ENCODE measurements at places on chromosomes 16 and 17.

- no peak for DNase-seq
Observed at GRCh38 chr16:87416826-87417527, 24.8 kb downstream of the MAP1LC3B start.

GRCh38 chr16:154217-155030 is 2.0 kb downstream of the HBZ start:
- no peak for DNase-seq

- DNase-seq, result no peak
Observed at GRCh38 chr17:29698837-29699236, 76.1 kb upstream of the CORO6 start.

- no peak for DNase-seq
Observed at GRCh38 chr16:17804857-17805256, 334.1 kb upstream of the XYLT1 start.

- no peak for DNase-seq
Observed at GRCh38 chr16:57541754-57542435, 548 bp upstream of the ADGRG5 start.

DNA sequence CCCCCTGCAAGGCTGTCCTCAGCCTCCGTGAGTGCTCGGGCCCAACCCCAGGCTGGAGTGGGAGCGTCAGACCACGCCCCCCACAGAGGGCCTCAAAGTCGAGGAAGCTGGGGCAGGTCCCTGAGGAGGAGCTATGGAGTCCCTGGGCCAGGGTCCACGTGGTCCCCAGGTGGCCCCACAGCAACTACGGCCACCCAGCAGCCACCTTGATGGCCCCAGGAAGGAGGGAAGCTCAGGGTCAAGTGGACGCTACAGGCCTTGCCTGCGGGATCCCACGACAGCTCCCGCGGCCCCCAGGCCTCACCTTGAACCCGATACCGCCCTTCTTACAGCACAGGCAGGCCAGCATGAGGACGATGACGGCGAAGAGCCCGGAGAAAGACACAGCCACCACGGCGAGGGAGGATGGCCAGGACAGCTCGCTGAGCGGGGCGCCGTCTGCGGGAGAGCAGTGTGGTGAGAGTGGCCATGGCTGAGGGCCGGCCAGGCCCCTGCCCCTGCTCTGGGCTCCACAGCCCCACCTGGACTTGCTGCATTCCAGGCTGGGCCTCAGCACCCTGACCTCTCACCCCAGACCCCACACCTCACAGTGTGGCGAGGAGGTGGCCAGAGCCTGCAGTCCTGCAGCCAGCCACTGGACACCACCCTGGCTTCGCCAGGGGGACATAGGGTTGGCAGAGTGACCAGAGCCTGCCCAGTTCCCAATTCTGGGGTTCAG is 31.1 kb upstream of the PVALEF start:
- DNase-seq, result no peak

DNA sequence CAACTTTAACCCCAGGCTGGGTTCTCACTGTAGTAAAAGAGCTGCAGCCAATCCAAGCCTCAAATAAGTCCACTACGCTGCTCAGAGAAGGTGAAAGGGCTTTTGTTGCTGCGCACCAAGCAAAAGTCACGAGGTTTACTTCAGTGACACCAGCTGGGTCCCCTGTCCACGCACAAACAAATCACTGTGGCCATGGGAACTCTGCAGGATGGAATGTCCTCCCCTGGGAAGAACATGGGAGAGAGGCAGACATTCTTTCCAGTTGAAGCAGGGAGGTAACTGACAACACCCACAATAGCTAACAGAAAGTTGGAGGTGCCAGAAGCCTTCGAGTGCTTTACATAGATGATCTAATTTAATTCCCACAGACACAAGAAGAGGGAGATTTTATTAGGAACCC is 181.9 kb downstream of the PMP22 start:
- DNase-seq, result no peak

DNA sequence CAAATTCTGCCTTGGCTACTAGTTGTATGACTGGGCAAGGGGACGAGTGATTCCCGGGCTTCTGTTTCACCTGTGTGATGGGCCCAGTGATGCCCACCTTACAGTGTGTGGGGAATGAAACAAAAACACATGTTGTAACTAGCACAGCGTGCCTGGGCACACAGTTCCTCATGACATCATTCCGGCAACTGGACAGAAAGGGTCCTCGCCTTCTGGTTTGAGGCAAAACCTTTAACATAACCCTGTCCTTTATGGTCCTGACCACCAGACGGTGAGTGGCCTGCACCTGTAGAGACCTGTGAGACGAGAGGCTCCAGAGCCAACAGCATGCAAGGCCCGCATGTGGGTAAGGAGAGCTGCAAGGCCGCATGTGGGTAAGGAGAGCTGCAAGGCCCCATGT is 7.7 kb upstream of the SLC38A8 start:
- DNase-seq, result no peak

DNA sequence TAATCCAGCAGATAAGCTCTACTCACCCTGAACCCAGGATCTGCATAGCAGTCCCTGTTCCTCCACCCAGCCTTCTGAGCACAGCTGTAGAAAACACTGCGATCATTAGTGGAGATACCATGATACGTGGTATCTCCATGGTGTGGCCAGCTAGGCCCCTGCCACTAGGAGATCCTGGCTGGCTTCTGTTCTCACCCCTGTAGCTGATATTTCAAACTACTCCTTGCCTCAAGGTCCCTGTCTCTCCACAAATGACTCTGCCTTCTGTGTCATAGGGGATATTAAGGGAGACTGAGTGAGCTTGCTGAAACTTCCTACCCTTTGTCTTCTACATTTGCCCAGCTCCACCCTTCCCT is 44.3 kb downstream of the ERN1 start:
- DNase-seq, result no peak

DNA sequence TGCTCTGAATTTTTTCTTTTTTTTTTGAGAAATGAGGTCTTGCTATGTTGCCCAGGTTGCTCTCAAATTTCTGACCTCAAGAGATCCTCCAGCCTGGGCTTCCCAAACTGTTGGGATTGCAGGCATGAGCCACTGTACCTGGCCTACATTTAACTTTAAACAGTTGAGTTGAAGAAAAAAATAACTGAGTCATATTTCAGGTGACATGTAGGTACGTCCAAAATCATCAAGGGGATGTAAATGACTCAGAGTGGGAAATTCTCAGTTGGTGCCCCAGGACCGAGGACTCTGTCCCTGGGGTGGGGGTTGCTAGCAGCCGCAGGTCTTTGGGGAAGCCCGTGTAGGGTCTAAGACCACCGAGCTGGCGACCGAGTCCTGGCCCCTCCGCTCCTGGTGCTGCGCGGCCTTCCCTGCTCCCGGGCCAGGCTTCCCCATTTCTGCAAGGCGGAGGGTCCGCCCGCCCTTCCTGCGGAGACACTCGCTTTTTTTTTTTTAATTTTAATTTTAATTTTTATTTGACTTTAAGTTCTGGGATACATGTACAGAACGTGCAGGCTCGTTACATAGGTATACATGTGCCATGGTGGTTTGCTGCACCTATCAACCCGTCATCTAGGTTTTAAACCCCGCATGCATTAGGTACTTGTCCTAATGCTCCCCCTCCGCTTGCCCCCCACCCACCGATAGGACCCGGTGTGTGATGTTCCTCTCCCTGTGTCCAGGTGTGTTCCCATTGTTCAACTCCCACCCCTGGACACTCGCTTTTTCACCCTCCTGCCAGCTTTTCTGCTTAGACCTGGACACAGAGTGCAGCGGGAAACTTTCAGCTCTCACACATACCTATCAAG is 12.7 kb upstream of the N4BP1 start:
- no peak for DNase-seq

GRCh38 chr17:42525221-42525620 is 10.8 kb upstream of the NAGLU start:
- no peak for DNase-seq

DNA sequence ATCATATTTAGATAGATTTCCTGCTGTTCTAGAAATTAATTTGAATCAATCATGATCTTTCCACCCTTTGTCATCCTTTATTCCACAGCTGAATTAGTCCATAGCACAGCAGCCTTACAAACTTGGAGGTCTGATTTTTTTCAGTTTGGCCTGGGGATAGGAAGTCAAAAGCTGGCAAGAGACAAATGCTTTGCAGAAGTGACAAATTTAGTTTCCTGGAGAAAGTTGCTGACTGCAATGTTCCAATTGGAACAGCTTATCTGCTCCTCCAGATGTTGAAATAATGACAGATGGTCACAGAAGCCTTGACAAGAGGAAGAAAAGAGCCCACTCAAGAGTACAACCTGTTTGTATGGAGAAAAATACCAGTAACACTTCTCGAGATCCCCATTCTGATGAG is 1276.1 kb upstream of the CDH8 start:
- no peak for DNase-seq

GRCh38 chr17:61519754-61520440 is 67.7 kb downstream of the TBX4 start:
- no peak for DNase-seq

DNA sequence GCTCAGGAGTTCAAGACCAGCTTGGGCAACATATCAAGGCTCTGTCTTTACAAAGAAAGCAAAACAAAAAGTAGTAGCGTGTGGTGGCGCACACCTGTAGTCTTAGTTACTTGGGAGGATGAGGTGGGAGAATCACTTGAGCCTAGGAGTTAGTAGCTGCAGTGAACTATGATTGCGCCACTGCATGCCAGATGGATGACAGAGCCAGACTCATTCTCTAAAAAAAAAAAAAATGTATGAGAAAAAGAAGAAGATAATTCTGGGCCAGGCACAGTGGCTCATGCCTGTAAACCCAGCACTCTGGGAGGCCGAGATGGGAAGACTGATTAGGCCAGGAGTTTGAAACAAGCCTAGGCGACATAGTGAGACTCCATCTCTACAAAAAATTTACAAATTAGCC is 28.5 kb downstream of the STAT5B start:
- no peak for DNase-seq

DNA sequence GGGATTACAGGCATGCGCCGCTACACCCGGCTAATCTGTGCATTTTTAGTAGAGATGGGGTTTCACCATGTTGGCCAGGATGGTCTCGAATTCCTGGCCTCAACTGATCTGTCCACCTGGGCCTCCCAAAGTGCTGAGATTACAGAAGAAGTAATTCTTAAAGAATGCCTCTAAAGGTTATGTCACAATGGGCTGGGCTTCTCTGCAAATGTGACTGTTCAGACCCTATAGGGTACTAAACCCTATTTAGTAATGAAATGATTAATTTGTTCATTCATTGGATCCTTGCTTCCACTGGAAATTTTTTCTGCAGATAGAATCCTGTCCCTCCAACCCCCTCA is 108.8 kb upstream of the CORO6 start:
- DNase-seq, result no peak

DNA sequence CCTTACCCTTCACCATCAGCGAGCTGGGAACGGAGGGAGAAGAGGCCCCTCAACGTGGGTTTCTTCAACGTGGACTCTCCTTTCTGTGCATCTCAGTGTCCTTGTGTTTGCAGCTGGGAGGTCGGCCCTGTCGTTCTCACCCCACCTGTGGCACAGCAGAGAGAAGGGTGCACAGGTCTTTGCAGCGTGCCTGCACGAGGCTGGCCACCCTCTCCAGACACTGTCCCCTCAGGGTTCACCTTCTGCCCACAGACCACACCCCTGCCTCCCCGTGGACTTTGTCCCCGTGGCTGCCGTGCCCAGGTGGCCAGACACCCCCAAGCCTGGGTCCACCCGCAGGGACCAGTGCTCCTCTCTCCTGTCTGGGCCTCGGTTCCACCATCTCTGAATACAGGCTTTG is 7.3 kb upstream of the WDR45B start:
- no peak for DNase-seq

- no peak for DNase-seq
Observed at GRCh38 chr16:71441348-71442050, 355 bp downstream of the TLE7 start.

DNA sequence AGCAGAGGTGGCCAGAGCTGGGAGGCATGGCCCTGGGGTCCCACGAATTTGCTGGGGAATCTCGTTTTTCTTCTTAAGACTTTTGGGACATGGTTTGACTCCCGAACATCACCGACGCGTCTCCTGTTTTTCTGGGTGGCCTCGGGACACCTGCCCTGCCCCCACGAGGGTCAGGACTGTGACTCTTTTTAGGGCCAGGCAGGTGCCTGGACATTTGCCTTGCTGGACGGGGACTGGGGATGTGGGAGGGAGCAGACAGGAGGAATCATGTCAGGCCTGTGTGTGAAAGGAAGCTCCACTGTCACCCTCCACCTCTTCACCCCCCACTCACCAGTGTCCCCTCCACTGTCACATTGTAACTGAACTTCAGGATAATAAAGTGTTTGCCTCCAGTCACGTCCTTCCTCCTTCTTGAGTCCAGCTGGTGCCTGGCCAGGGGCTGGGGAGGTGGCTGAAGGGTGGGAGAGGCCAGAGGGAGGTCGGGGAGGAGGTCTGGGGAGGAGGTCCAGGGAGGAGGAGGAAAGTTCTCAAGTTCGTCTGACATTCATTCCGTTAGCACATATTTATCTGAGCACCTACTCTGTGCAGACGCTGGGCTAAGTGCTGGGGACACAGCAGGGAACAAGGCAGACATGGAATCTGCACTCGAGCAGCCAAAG is 2.3 kb downstream of the CSF3 start:
- no peak for DNase-seq
